Naive thymus-derived CD8-positive, alpha-beta T cell (primary cell): ENCODE measurements at places on chromosomes 12 and 14.
A peak's percentile ranks its signal among the peaks of the same experiment; 100 is the strongest.

GRCh38 chr14:100547633-100548294 is 39.5 kb downstream of the BEGAIN start:
- peak; percentile 89 for DNase-seq

DNA sequence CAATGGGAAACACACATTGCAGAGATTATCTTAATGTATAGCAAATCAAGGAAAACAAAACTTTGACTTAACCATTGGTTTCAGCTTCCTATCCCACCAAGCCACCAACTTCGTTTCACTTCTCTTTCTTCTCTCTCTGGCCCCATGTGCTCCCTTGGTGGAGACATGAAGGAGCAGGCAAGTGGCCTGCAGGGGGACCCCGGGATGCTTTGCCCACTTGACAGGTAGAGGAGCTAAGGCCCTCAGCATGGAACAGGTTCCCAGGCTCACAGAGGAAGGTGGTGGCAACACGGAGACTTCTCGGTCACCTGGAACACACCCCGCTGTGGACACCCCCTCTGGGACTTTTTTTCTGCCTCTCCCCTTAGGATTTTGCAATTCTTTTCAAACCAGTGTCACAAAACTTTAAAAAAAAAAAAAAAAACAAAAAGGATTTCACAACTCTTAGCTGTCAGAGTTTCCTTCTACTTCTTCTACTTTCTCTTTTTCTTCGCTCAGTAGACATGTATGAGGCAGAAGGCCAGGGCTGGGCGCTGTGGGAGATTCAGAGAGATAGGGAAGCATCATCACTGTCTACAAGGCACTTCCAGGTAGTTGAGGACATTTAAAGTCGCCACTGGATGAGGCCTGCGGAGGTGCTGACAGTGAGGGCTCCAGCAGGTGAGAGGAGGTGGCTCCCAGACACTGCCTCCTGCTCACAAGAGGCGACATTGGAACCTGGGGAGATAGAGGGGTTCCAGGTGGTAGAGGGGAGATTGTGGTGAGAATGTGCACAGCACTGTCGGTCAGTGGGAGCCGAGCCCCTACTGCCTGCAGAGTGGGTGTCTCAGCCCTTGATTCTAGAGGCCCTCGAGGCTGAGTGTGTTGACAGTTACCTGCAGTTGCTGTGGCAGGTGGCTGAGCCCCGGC is 119.6 kb downstream of the GCH1 start:
- no peak for DNase-seq

GRCh38 chr12:106760184-106760531 is 14.3 kb upstream of the RIC8B start:
- DNase-seq = no peak

- DNase-seq = no peak
Observed at GRCh38 chr14:34983148-34983760, 462 bp downstream of the SRP54 start.

GRCh38 chr12:26938701-26939062 is 412 bp downstream of the FGFR1OP2 start:
- peak; percentile 59 for DNase-seq

DNA sequence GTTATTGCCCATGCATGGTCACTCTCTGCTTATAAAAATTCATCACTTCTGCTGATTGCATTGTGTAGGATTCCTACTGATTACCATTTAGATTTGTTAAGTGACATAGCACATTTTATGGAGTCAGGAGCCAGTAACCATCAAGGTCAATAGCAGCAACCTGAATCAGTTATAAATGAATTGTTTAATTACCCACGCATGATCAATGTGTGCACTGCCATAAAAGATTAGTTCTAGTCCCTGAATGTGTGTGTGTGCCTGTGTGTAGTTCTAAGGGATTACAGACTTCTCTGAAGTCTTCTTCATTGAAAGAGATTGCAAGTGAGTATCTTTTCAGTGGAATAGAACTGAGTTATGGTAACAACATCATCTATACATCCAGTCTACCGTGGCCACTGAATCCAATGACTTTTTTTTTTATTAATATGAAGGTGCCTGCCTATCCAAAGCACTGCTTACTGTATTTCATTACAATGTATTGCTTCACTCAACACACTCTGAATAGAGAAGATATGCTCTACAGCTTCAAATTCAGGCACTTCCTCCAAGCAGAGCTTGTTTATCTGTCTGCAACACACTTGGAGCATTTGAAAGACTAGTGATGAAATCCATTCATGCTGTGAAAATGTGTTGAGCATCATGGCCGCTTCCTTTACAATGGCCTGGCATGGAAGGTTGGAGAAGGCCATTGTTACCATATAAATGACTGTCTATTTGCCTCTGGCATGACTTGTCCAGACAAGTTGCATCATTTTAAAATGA is 381.7 kb downstream of the DIO2 start:
- DNase-seq = no peak
